HFFc6 (cell line): ENCODE measurements at places on chromosomes 7 and 10.
A peak's percentile ranks its signal among the peaks of the same experiment; 100 is the strongest.

DNA sequence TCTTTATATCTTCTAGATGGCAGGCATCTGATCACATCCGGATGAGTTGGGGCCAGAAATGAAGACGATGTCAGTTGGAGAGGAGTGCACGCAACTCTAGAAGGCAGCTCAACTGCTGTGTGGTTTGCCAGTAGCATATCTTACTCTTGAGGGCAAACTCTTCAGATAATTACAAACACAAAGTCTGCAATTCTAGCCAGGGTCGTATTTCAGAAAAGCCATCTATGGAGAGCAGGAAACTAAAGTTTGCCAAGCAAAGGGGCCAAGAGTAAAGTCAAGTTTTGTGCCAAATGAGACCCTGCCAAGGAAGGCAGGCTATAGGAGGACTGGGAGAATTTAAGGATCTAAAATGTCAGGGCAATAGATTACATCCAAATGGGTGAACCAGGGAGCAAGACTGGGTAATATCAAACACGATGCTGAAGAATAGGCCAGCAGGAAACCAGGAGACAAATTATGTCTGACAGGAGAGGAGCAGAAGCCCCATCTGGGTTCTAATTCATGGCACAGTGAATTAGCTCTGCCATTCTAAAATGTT, 312.5 kb upstream of the SEMA3C start:
- DNase-seq, result no peak

DNA sequence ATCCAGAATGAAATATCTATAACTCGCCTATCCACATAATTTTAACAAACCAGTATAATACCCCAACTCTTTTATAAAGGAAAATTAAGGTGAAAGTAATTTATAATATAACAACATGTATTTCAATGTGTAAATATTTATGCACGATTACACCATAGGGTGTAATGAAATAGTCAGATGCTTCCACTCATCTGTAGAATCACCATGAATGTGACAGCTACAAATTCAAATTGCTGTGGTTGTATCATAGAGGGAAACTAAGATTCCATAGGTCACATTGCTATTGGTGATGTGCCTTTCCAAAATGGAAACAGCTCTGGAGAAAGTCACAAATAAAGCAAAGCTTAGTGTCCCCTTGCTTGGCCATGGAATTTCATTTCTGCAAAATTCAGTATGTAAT, 95.7 kb downstream of the CPED1 start:
- no peak for DNase-seq

DNA sequence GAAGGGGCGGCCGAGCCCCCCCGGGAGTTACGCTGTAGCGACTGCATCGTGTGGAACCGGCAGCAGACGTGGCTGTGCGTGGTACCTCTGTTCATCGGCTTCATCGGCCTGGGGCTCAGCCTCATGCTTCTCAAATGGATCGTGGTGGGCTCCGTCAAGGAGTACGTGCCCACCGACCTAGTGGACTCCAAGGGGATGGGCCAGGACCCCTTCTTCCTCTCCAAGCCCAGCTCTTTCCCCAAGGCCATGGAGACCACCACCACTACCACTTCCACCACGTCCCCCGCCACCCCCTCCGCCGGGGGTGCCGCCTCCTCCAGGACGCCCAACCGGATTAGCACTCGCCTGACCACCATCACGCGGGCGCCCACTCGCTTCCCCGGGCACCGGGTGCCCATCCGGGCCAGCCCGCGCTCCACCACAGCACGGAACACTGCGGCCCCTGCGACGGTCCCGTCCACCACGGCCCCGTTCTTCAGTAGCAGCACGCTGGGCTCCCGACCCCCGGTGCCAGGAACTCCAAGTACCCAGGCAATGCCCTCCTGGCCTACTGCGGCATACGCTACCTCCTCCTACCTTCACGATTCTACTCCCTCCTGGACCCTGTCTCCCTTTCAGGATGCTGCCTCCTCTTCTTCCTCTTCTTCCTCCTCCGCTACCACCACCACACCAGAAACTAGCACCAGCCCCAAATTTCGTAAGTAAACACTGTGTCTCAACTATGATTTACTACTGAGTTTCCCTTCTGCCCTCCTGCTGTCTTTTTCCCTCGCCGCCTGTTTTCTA, 666 bp downstream of the NRG3 start:
- no peak for DNase-seq

- peak; percentile 2 for DNase-seq
Observed at GRCh38 chr7:111312966-111313365, 222.0 kb downstream of the LRRN3 start.

GRCh38 chr7:107628461-107629064, 32.1 kb upstream of the SLC26A4 start:
- DNase-seq, result no peak

GRCh38 chr7:2722591-2722990, 34.6 kb downstream of the AMZ1 start:
- no peak for DNase-seq

DNA sequence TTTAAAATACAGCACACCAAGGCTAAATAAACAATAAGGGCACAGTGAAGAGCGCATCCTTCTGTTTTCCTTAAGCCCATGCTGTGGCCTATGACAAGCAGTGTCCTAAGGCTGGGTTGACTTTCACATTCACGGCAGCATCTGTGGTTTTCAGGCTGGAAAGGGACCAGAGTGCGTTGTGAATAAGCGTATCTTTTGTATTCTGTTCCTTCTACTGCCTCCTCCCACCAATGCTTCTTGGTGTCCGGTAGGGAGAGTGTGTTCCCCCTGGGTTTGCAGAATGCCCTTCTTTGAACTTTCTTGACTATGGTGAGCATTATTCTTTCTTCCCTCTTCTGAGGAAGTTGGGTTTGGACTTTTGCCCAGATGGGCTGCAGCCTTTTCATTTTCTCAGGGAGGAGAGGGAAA, 73.6 kb downstream of the ABCA13 start:
- DNase-seq, result no peak

DNA sequence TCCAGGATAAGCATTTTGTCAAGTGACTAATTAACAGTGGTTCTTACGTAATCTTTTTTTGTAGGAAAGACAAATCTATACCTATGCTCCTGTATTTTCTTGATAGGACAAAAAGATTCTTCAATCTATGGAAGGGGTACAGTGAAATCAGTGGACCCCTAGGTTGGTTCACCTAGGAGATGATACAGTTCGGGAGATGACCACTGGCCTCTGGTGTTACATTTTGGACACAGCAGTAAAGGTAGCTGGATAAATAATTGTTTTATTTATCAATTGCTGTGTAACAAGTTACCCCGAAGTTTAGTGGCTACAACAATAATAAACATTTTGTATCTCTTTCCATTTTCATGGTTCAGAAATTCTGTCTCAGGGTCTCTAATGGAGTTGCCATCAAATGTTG, 288.2 kb upstream of the MAGI2 start:
- no peak for DNase-seq
